ENCODE measurements at places on chromosomes 12 and 14.
A peak's percentile ranks its signal among the peaks of the same experiment; 100 is the strongest.

DNA sequence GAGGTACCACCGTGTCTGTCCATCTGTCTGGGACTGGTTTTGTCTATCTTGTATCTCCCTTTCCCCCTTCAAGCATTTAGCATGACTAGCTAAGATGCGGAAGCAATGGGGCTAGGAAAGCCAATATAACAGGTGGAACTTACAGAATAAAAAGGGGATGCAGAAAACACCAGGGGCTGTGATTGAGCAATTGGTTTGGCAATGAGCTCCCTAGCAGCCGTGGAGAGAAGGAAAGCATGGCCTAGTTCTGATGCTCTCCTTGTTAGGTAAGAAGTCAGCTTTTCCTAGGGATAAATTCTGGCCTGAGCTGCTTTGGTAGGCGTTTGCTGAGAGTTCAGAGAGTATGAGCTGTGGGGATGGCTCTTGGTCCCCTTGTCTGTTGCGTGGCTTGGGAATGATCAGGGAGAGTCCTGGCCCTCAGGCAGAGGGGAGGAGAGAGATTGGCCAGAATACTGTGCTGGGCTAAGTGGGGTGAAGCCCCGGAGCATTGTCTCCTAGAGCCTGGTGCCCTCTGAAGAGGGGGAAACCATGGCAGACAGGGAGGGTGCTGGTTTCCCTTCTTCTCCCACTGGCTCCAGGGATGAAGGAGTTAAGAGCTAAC lies 7.1 kb downstream of the SETD1B start:
- no peak for DNase-seq

DNA sequence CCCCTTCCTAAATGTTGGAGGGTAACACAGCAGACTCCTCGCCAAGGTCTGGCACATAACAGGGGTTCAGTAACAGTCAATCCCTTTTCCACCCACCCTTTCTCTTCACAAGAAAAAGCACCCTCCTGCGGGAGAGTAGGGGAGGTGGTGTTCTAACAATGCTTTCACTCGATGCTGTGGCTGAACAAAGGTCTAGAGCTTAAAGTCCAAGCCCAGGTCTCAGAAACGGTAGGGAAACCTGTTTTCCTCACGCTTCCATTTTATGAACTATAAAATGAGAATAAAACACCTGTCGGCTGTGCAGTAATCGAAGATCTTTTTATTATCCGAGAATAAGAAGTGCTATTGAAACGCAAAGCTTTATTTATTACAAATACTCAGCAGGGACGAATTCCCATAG lies 20.9 kb upstream of the CACNA2D4 start:
- DNase-seq: no peak

- no peak for DNase-seq
Observed at GRCh38 chr14:21244544-21244943, 24.7 kb downstream of the HNRNPC start.

DNA sequence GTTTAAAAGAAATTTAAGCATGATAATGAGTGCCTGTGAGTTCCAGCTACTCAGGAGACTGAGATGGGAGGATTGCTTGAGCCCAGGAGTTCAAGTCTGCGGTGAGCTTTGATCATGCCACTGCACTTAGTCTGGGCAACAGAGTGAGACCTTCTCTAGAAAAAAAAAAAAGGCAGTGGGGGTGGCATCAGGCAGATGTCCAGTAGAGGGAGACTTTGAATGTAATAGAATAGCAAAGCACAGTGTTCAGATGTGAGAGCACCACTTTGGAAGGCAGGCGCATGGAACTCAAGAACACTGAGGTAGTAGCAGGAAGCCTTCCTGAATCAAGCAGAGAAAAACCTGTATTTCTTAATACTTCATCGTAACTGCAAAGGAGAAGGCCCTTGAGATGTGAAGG lies 394.5 kb upstream of the GARIN6 start:
- DNase-seq: no peak

DNA sequence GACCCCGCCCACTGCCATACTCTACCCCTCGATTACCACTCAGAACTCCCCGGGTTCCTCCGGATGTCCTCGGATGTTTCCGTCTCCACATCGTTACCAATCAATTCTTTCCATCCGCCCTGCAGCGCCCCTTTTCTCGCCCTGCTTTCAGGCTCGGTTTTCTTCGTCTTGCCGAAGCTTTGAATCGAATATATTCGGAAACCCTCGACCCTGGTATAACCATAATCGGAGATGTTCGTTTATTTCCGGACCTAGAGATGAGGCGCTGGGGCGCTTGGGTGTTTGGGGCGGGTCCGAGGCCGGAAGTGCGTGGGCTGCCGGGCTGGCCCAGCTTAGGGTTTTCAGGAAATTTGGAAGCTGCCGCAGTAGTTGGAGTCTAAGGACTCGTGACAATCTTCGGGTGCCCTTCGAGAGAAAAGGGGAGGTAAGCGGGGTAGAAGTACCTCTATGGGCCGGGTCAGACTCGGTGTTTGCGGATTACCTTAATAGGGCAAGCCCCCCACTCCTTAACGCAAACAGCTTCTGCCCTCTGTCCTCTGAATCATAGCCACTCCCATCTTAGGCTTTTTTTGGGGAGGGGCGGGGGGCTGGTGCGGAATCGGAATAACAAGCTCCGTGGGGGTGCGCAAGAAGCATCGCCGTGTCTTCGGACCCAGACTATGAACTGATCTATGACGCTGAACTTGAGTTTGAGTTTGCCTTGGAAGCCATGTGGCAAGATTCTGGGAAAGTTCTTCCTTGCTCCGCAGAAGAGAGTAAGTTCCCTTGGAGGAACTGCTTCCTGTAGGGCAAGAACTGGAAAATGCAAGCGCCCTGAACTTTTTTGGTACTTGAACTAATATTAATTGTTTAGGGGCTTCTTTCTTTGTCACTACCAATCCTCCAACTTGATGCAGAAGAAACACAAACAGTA lies at the start of gene C14orf119:
Gene C14orf119 (plus strand): TSS at position 310 of the 913 bp plus-strand sequence. CDS start 2,154 bp downstream, outside the sequence.
- peak; percentile 100 for DNase-seq

- DNase-seq: no peak
Observed at GRCh38 chr12:66365718-66366490, 63.6 kb downstream of the HELB start.

DNA sequence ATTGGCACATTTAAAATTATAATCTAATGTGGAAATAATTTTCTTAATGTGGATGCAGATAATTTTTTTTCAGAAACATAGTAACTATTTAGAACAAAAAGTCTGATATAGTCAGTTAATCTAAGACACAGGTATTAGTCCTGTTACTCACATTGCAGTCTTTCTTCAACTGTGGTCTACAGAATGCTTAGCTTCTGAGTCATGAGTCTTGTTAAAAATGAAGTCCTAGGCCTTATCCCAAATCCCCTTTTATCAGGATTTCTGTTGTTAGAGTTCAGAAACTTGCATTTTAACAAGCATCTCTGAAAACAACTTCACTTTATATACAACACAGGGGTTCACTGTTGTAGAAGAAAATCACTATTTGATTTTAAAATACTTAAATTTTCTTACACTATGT lies 112.2 kb downstream of the SLC16A7 start:
- DNase-seq: no peak

DNA sequence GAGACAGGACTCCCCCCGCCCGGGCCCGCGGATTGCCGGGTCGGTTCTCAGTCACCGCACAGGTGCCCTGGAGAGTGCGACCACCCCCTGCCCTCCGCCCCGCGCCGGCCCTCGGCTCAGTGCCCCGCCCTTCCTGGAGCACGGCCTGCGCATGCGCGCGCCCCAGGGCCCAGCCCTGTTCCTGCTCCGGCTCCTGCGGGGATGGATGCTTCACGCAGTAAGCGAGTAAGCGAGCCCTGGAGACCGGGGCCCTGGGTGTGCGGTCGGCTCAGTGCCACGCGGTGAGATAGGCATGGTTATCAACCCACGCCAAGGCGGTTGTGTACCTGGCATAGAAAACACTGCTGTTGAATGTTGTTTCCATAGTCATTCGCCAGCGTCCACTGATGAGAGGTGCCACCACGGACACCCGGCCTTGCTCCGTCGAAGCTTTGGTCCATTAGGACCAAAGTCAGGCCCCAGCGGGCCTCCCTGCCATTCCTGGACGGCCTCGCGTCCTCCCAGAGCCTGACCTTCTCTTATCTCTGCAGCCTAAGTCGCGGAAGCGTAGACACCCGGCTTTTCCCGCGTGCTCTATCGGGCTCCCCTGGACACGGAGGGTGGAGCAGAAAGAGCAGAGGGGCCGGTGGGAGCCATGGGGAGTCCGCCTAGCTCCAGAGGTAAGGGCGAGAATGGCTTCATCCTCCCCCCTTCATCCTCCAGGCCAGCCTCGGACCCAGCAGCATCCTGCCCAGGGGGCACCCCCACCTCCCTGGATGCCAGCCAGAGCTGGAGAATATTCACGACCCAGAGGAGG lies 90.6 kb downstream of the PAPOLA start:
- peak; percentile 55 for DNase-seq

DNA sequence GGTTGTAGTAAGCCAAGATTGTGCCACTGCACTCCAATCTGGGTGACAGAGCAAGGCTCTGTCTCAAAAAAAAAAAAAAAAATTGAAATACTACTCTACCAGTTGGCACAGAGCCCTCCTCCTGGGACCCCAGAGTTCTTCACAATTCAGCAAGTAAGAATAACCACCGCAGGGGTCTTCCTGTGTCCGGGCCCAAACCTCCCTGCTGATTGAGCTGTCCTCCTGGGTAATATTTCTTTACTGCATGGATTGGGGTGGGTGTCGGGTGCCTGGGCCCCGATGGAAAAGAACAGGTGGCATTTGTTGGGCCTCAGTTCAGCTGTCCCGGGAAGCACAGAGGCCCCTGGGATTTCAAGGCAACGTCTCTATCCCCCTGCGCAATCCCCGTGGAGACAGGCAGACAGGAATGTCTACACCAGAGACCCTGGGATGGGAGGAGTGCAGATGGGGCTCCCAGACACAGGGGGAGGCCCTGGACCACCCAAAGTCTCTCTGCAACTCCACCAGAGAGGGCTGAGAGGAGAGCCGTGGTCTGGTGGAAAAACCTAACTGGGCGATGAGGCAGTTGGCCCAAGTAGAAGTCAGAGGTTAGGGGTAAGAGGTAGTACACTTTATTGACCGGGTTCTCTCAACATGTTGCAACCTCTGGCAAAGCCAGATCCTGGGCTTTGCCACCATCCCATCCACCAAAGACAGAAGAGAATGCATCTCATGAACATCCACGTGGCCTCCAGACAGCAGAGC lies 32.7 kb upstream of the VPS37B start:
- DNase-seq: no peak

DNA sequence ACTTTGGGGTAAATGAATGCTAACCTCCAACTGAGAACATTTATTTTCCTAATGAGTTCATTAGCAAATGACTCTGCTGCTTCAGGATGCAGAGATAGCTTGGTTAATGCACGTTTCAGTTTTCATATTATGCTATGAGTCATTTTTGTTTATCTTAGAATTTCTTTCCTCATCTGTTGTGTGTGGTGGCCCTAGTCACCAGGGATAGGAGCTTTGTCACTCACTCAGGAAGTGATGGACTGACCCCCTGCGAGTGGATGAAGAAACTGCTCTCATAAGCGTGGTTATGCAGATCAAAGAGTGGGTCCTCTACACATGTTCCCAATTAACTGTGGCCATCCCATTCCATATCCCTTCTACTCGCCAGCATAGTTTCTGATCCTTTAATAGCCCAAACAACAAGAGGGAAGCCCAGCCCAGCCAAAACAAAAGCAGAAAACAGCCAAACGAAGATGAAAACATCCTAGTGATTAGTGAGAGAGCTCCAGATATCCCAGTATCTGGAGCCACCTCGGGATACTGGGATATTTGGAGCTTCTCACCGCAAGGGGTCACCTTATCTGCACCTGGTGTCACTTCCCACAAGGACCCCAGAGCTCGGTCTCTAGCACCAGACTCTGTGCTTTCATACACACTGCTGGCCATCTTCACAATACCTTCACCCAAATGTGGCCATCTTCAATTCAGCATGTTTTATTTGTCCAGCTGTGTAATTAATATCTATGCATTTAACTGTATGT lies 8.6 kb downstream of the TC2N start:
- DNase-seq: no peak

DNA sequence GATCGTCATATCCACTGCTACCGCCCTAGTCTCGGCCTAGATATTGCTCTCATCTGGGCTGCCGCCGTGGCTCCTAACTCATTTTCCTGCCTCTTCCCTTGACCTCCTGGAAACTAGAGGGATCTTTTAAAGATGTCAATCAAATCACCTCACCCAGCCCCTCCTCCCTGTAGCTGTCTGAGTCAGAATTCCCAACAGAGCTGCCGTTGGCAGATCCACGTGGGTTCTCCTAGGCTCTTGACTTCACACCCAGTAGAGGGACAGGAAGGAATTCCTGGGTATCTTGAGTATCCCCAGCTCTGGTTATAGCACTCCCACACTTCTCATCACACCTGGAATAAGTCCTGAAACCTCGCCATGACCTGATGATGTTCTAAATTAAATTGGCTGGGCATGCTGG lies 11.9 kb downstream of the TGFB3 start:
- DNase-seq: no peak

- DNase-seq: no peak
Observed at GRCh38 chr14:74838166-74838565, 37.8 kb downstream of the PROX2 start.

- DNase-seq: no peak
Observed at GRCh38 chr14:95396221-95396620, 76.5 kb upstream of the CLMN start.

GRCh38 chr12:31029916-31030562 lies 43.6 kb upstream of the DDX11 start:
- DNase-seq: no peak

Data from glutamatergic neuron (in vitro differentiated cells).